ENCODE measurements at places on chromosomes 7 and 10. TPM values are rescaled to one million over a fixed set of nuclear protein-coding genes. Genes with fewer than 3 reads are reported as not detected.
A peak's percentile ranks its signal among the peaks of the same experiment; 100 is the strongest.

- DNase-seq, result no peak
- H3K4me3 ChIP-seq, result no peak overlapping the region
- H3K27ac ChIP-seq, result no peak overlapping the region
- no peaks in the 10 kb centered on the region for H3K36me3 ChIP-seq
Measured at GRCh38 chr7:49669285-49669684, 104.2 kb upstream of the VWC2 start.

- peak overlapping the region; percentile 70 for H3K27ac ChIP-seq
- no peak overlapping the region for H3K4me3 ChIP-seq
- DNase-seq, result no peak
- peaks cover 97% of the 10 kb centered on the region for H3K4me1 ChIP-seq
- no peaks in the 10 kb centered on the region for H3K27me3 ChIP-seq
- H3K36me3 ChIP-seq, result no peaks in the 10 kb centered on the region
Measured at GRCh38 chr7:139659922-139660316, 117.9 kb downstream of the HIPK2 start.

DNA sequence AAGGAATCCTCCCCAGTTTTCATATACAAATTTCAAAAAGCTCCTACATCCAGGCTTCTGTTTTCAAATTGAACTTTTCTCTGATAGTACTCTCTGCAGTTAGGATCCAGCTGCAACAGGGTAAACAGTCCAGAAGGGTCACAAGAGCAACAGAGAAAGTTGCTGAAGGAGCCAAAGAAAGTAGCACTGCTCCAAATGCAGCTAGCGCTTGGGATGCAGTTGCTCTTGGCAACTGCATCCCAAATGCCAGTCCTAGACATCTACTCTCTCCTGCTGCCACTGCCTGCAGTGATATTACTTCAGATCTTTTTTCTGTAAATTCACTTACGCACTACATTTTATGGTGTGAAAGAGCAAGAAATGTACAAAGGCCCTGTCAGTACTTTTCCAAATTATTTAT is 14.6 kb downstream of the GPR37 start:
- H3K27ac ChIP-seq, result no peak overlapping the region
- DNase-seq, result no peak
- H3K27me3 ChIP-seq, result peaks cover 4% of the 10 kb centered on the region
- no peaks in the 10 kb centered on the region for H3K4me1 ChIP-seq
- H3K4me3 ChIP-seq, result no peak overlapping the region

GRCh38 chr7:96658022-96658412 is 51.6 kb downstream of the SEM1 start:
- no peaks in the 10 kb centered on the region for H3K27me3 ChIP-seq
- no peak overlapping the region for H3K27ac ChIP-seq
- no peak for DNase-seq
- no peaks in the 10 kb centered on the region for H3K36me3 ChIP-seq
- H3K4me3 ChIP-seq, result no peak overlapping the region

DNA sequence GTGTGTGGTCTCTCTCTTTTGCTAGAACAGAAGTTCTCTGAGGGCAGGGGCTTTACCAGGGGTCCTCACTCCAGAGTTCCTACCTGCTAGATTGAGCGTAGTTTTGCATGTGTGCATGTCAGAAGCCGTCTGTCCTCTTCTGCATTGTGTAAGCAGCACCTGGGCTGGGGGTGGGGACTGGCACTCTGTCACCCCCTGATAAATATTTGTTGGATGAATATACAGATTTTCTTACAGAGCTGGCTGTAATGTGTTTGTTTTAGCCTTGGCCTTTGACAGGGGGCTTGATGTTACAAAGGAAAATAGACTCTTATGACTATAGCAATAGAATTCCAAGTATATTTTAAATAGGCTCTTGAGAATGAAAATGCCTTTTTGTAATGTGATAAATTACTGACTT is 46.6 kb downstream of the WDR37 start:
- no peak for DNase-seq
- no peaks in the 10 kb centered on the region for H3K27me3 ChIP-seq
- peaks cover 82% of the 10 kb centered on the region for H3K36me3 ChIP-seq
- peaks cover 10% of the 10 kb centered on the region for H3K4me1 ChIP-seq
- no peak overlapping the region for H3K4me3 ChIP-seq

DNA sequence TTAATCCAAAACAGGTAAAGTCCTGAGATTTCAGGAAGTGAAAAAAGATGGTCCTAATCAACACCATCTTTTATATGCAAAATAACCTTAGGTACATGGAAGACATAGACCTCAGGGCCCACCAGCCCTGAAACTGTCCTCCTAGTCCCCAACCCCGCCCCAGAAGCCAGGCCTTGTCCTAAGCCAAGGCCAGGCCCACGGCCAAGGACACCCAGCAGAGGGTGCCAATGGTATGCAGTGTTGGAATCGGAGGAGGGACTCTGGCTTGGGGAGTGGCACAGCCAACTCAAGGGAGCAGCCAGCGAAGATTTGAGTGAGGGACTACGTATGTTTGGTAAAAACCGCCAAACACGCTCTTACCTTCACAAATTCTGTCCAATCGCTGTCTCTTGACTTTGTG is 96.7 kb downstream of the ZRANB1 start:
- DNase-seq, result peak; percentile 69

DNA sequence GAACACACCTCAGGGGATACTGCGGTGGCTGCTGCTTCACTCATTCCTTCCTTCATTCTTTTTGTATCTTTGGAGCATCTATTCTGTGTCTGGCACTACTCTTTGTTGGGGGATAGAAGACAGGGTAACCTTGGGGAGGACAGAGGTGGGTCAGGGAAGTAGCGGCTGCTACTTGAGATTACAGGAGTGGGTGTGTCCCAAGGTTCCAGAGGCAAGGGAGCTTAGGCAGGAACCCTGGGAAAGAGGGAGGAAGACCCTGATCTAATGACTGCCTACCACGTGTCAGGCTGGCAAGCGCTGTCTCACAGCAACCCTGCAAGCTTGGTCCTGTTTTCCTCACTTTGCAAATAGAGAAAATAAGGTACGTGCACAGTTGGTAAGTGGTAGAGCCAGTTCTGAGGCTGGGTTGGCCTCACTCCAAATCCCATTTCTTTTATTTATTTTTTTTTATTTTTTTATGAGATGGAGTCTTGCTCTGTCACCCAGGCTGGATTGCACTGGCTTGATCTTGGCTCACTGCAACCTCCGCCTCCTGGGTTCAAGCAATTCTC is 985.9 kb upstream of the ZNF722 start:
- no peak overlapping the region for H3K27ac ChIP-seq
- H3K27me3 ChIP-seq, result no peaks in the 10 kb centered on the region
- no peaks in the 10 kb centered on the region for H3K36me3 ChIP-seq
- H3K4me3 ChIP-seq, result no peak overlapping the region
- no peak for DNase-seq

GRCh38 chr10:78765726-78766335 is 302.9 kb upstream of the ZMIZ1 start:
- H3K27ac ChIP-seq, result no peak overlapping the region
- no peaks in the 10 kb centered on the region for H3K36me3 ChIP-seq
- no peak overlapping the region for H3K4me3 ChIP-seq
- H3K27me3 ChIP-seq, result no peaks in the 10 kb centered on the region
- no peak for DNase-seq
- no peaks in the 10 kb centered on the region for H3K4me1 ChIP-seq

- DNase-seq, result no peak
- H3K27ac ChIP-seq, result no peak overlapping the region
- no peak overlapping the region for H3K4me3 ChIP-seq
- H3K4me1 ChIP-seq, result peaks cover 11% of the 10 kb centered on the region
Measured at GRCh38 chr7:36262309-36263094, 109.4 kb downstream of the EEPD1 start.

Gene AOC1
- 0.09 TPM for total RNA-seq

Gene CYREN
- total RNA-seq, result 29.2 TPM

Gene CYP26A1
- not detected for total RNA-seq

Gene CDK14
- 17.6 TPM for total RNA-seq

Gene PKD2L1
- total RNA-seq, result not detected

Gene VSTM4
- 20.1 TPM for total RNA-seq

Gene HSPA12A
- total RNA-seq, result 9.1 TPM

Gene URGCP
- 38.2 TPM for total RNA-seq

Gene LANCL2
- total RNA-seq, result 8.6 TPM
